ENCODE measurements at places on chromosomes 16 and 17.

DNA sequence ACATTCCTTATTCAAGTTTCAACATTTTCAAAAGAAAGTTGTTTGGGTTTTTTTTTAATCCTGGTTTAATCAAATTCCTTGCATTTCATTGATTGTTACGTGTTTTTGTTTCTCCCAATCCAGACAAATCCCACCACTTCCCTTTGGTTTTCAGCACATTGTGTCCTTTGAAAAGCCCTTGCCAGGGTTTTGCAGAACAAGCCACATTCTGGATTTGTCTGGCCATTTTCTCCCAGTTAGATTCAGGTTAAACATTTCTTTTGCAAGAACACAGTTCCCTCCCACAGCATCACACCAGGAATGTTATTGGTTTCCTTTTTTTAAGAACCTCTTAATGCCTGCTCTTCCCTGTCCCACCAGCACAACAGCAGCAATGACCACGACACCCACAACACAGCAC lies 278.0 kb upstream of the SALL1 start:
- no peak for DNase-seq

- no peak for DNase-seq
Measured at GRCh38 chr17:4574448-4575045, 9.8 kb upstream of the SMTNL2 start.

GRCh38 chr17:65918500-65918899 lies 273.4 kb downstream of the CEP112 start:
- no peak for DNase-seq

DNA sequence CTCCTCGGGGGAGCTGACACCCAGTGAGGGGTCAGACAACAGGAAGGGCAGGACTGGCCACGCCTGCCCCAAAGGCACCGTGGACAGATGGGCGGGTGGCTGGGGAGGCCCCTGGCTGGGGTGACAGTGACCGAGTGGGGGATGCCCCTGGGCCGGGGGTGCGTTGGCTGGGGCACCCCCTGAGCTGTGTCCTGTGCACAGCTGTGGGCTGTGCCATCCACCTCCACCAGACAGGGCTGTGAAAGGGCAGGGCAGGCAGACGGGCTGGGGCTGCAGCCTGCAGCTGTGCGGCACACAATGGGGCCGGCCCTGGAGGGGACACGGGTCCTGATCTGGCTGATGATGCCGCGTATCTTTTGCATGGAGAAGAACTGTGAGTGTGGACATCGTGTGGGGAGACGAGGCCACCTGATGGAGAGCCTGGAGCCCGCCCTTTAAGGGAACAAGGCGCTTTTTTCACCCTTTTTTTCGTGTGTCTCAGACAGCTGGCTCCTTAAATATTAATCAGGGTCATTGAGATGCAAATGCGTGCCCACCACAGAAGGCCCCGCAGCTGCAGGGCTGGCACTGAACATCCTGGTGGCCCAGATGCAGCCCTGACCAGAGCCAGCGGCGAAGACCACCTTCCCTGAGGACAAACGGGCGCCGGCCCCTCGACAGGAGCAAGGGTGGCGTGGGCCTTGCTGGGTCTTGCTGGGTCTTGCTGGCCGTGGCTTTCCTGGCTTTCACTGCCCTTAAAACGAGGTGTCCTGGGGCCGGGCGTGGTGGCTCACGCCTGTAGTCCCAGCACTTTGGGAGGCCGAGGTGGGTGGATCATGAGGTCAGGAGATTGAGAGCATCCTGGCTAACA lies 42.4 kb upstream of the GNG13 start:
- DNase-seq: no peak

- DNase-seq: no peak
Measured at GRCh38 chr16:24977678-24978075, 37.5 kb downstream of the ARHGAP17 start.

GRCh38 chr17:55212880-55213279 lies 51.9 kb upstream of the HLF start:
- no peak for DNase-seq

DNA sequence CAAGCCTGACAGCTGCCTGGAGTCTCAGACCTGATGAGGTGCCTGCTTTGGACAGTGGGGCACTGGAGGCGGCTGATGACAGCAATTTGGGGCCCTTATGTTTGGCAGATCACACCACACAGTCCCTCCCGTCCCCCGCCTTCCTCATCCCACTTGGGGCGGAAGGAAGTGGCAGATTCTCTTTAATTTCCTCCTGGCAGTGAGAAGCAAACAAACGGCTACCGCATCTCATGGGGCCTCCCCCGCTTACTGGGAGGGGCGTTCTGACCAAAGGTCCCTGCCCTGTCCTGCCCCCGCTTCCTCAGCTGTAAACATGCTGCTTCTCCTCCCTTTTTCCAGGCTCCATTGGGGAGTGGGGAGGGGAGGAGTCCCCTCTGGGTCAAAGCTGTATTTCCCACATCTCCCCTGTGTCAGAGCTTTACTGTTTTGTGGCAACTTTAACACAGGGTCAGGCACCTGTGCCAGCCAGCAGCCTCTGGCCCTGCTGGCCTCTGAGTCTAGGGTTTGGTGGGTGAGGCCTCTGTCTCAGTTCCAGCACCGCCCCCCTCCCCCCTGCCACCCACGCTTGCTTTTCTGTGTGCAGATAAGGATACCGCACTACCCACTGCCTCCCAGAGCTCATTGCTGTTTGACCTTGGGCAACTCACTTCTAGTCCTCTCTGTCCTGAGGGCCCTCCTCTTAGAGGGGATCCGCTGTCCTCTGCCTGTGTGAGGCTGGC lies 5.4 kb upstream of the NFATC3 start:
- DNase-seq: no peak

DNA sequence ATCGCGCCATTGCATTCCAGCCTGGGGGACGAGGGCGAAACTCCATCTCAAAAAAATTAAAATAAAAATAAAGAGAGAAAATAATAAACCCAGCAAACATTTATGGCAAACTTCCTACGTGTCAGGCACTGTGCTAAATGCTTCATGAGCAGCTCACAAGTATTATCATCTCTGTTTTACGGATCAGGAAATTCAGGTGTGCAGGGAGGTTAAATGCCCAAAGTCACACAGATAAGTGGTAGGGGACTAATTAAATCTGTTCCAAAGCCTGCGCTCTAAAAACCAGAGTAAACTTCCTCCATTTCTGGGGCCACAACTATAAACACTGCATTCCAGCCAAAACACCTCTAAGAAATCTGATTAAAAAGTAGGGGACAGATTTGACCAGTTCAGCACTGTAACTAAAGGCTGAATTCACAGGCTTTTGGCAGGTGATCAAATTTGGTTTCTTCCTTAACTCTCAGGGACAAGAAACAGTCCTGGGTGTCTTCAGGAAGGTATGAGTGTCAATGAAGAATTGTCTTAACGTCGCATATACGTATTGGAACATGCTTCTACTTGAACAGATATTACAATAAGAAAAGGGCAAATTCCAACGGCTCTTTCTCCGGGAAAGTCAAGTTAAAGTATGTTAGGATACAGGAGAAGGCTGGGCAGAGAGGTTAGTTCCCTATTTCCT lies 996 bp downstream of the STRADA start:
- DNase-seq: no peak

- DNase-seq: no peak
Measured at GRCh38 chr17:76697702-76698465, 12.9 kb downstream of the MXRA7 start.

DNA sequence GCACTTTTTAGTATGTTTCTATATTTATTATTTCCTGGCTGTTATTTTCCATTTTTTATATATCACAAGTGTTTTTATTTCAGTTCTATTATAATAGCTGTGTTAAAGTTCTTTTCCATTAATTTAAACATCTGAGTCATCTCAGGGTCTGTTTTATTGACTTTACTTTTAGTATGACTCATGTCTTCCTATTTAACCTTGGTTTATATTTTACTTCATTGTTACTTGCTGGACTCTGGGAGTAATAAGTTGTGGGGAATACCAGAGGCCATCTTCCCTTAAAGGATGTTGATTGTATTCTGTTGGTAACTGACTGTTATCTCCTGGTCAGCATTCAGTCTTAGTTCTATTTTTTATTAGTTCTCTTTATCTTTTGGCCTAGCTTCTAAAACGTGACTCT lies 1508.2 kb downstream of the CDH11 start:
- no peak for DNase-seq

DNA sequence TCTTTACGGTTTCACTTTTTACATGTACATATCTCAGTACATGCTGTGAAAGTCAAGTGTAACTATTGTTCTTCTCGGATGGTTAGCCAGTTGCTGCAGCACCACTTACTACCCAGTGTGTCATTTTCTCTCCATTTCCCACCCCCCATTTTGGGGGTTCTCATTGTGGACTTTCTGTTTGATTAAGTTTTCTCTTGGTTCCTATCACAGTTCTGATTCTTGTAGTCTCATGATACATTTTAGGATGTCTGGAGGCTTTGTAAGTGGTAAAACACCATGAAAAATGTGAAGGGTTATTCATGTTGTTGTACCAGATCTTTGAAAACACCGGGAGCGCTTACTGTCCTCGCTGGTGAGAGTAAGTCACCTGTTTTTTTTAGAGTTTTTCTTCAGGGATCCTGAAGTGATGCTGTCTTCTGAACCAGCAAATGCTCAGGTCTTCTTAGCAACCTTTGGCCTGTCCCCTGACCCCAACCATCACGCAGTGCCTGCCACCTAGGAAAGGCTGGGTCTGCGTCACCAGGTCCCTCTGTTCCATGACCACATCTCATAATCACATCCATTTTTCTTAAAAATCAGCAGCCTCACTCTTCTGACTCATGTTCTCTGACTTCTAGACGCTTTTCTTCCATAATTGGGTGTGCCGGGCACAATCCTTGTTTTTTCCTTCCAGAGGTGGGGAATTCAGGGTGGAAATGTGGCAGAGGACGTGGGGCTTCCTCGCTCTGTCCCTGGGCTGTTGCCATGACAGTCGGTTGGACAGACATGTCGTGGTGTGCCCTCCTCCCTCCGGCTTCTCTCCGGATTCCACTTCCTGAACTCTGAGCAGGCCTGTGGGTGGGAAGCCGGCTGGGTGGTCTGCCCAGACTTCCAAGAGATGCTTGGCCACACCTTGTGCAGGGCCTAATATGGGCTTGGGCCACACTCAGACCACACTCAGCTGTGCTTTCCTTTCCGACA lies 102.6 kb downstream of the NTN1 start:
- no peak for DNase-seq

DNA sequence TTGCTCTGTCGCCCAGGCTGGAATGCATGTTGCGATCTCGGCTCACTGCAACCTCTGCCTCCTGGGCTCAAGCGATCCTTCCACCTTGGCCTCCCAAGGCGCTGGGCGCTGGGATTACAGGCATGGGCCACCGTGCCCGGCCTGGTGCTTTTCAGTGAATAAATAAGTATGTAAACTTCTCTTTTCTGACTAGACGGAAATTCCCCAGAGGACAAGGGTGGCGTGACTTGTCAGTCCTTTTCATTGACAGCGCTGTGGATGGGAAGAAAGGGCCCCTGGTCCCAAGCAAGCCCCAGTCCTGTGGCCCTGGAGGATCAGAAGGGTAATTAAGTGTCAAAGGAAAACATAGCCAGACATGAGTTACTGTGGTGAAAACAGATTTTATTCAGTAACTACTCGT lies 9.6 kb upstream of the SPN start:
- DNase-seq: no peak

GRCh38 chr16:77594799-77595596 lies 127.3 kb upstream of the NUDT7 start:
- DNase-seq: no peak

DNA sequence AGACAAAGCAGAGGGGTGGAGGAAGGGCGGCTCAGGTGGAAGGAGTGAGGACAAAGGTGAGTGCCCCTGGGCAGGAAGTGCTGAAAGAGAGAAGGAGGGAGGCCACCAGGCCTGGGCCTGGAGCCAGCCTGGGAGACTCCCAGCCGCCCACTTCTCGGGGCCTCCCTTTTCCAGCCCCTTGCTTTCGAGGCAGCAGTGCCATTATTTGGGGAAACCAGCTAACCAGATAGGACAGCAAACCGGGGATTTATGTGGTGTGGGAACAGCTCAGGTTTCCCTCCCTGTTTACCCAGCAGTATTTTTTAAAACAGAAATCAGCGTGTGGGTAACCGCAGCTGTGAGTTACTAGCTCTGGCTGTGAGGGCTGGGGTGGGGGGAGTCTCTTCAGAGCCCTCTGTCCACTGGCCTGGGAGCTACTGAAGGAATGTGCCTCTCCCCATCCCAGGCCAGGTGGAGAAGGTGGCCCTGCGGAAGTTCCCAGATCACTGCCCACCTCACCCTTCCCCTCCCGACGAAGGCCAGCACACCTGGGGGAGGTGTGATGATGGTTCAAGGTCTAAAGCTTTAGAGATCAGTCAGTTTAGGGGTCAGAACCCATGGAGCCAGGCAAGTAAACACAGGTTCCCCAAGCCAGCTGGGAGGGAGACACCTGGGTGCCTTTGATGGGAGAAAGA lies 8.4 kb upstream of the MEOX1 start:
- DNase-seq: no peak

DNA sequence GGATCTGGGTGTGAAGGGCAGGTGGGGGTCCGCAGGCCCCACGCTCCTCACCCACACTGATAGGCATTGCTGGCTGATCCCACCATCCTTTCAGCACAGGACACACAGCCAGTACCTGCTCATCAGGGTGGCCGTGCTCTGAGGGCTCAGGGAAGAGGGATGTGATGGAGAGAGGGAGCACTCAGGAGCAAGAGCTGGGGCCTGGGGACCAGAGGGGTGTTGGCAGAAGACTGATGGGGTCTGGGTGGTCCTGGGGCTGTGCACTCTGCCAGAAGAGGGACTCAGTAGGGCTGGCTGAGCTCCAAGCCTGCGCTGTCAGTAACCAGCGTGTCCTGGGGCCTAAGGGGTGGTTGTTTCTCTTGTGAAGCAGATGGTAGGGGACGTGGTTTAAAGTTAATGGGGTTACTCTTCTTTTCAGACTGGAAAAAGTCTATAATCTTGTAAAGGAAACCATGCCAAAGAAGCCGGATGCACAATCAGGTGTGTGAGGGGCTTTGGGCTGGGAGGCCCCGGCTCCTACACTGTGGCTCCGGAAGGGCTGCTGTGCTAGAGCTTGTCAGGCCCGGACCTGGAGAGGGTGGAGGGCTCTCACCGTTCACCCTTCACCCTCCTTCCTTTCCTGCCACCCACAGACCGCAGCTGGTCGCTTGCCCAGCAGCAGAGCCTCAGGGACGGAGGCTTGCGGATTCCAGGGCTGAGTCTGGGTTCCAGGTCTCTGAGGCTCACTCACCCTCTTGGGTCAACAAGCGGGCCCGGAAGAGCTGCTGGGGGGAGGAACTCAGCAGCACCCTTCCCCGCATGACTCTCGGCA lies 27.8 kb downstream of the POLR3E start:
- no peak for DNase-seq

DNA sequence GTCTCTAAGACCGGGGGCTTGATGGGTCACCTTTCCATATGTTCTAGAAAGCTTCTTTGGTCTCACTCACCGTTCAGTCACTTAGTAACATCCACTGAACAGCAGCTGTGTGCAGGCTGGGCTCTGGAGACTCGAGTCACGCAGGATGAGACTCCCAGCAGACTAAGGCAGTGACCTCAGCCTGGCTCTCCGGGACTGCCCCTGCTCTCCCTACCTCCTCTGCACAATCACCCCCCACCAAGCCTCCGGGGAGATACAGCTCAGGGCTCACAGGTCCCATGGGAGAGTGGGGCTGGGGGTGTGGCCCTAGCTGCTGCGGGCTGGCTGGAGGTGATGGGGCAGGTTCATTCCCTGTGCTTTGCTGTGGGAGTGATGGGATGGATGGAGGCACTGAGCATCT lies 14.1 kb downstream of the FLYWCH2 start:
- no peak for DNase-seq

- no peak for DNase-seq
Measured at GRCh38 chr16:85794696-85795095, 4.6 kb downstream of the EMC8 start.

All from cortex of kidney (tissue), 1 donor.